ENCODE measurements at places on chromosomes 3 and 15. TPM values are rescaled to one million over a fixed set of nuclear protein-coding genes. Genes with fewer than 3 reads are reported as not detected.

The ANO10 gene
- 69.3 TPM for total RNA-seq

The GREM1 gene
- 1.6 TPM for total RNA-seq

The WDR53 gene
- 3.1 TPM for total RNA-seq

The ATG3 gene
- 61.7 TPM for total RNA-seq

The HESX1 gene
- total RNA-seq: 0.94 TPM

The ZMYND10 gene
- not detected for total RNA-seq

The PLXND1 gene
- 285 TPM for total RNA-seq

The FOXB1 gene
- total RNA-seq: not detected

The SNTN gene
- total RNA-seq: not detected

The STRIT1 gene
- total RNA-seq: not detected

The ITIH1 gene
- total RNA-seq: not detected

The LMLN gene
- total RNA-seq: 3.7 TPM

The OR5H1 gene
- total RNA-seq: not detected

The DNAH12 gene
- under 0.01 TPM for total RNA-seq

The C3orf85 gene
- total RNA-seq: not detected

The GRAMD1C gene
- total RNA-seq: 20.1 TPM

The EXD1 gene
- not detected for total RNA-seq

The ZBBX gene
- total RNA-seq: not detected

The SPATA12 gene
- 0.13 TPM for total RNA-seq

The GRAMD2A gene
- total RNA-seq: 0.20 TPM

The CYP1A2 gene
- total RNA-seq: not detected

The ADAMTSL3 gene
- total RNA-seq: 0.80 TPM

The ILDR1 gene
- not detected for total RNA-seq

The STRC gene
- not detected for total RNA-seq

The NRG4 gene
- total RNA-seq: not detected

The B3GNT5 gene
- 27.4 TPM for total RNA-seq

The GOLGA8G gene
- total RNA-seq: not detected

The CTDSPL gene
- 14.7 TPM for total RNA-seq

The SHF gene
- 0.64 TPM for total RNA-seq

The MESP2 gene
- not detected for total RNA-seq

The NDN gene
- total RNA-seq: 16.1 TPM

The MTHFS gene
- 15.7 TPM for total RNA-seq

The EEF1AKMT4 gene
- 3.4 TPM for total RNA-seq

The SLC7A14 gene
- total RNA-seq: 0.25 TPM

The TEX55 gene
- total RNA-seq: not detected

The DUOX1 gene
- not detected for total RNA-seq

The SLC22A13 gene
- not detected for total RNA-seq

The PDZRN3 gene
- not detected for total RNA-seq

Measured in mammary microvascular endothelial cell (primary cell).